ENCODE measurements at places on chromosomes 16 and 17. TPM values are rescaled to one million over a fixed set of nuclear protein-coding genes. Genes with fewer than 3 reads are reported as not detected.

The VMO1 gene
- 0.27 TPM for total RNA-seq

The SKAP1 gene
- total RNA-seq, result not detected

The EVPL gene
- not detected for total RNA-seq

GRCh38 chr16:50458667-50459495 is 89.3 kb upstream of the NKD1 start:
- DNase-seq, result no peak

The SDK2 gene
- not detected for total RNA-seq

Data from fibroblast of the aortic adventitia (primary cell).